ENCODE measurements at places on chromosomes 7 and 10. TPM values are rescaled to one million over a fixed set of nuclear protein-coding genes. Genes with fewer than 3 reads are reported as not detected.

DNA sequence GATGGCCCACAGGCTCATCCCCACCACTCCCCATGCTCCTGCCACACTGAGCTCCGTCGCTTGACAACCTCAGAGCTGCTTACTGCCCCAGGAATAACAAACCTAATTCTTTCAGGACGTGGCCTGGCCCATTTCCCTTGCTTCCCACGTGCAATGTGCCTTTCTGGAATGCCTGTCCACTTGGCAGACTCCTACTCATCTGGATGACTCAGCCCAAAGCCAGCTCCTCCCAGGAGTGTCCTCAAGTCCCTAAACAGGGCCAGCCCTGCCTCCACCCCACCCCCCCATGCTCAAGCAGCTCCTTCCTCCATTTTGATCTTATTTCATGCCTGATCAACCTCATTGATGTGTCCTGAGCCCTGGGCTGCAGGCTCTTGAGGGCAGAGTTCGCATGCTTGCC lies 164.9 kb upstream of the RNF32 start:
- DNase-seq, result peak; percentile 33

DNA sequence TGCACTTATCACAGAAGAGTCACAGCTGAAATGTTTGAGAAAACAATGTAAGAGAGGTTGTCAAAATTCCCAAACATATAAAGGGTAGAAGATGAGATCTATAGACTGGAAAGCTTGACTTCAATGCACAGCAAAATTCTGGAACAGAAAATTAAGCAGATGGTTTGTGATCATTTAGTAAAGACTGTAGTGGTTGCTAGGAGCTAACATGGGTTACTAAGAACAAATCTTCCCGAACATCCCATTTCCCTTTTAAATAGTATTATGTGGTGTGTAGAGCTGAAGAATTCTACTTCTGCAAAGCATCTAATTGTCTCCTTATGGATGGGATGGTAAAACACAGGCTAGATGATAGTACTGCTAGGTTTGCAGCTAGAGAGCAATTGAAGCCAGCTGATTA lies 312.3 kb downstream of the CAMK1D start:
- no peak for DNase-seq

DNA sequence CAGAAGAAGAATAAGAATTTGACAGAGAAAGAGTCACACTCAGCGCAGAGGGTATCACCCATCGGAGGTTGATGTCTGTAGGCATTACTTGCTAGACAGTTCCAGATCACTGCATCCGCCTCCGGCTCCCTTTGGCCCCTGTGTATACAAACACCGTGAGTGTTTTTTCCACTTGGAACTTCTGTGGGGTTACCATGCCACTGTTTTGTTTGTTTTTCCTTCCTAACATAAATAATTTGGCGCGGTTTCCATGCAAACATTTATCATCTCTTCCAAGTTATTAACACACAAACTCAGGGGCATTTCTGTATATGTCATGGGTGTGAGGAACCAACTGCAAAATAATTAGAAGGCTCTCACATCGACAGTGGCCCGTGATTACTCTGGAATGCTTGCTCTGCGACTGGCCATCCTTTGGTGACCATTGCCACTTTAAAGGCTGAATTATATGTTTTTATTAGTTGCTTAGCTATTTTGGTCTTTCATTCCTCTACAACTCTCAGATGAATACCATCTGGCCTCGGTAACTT lies 612.2 kb upstream of the MKI67 start:
- no peak for DNase-seq

The CTAGE4 gene
- total RNA-seq, result 0.43 TPM

DNA sequence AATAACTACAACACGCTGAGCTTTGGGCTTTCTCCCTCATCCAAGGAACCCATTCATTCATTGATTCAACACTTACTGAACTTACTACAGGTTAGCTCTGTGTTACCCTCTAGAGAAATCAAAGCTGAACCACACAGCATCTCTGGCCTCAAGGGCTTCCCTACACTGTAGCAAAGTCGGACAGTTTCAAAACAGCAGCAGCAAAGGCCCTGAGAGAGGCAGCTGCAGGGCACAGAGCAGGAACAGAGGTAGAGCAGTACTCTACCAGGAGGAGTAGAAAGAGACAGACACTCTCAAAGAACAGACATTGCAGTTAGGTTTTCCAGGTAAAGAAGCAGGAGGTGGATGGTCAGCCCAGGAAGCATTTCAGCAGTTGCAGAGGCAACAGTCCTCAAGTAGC lies 16.1 kb downstream of the DOCK4 start:
- no peak for DNase-seq

GRCh38 chr7:82172017-82172416 lies 271.6 kb downstream of the CACNA2D1 start:
- DNase-seq, result no peak

- no peak for DNase-seq
These were observed 70.7 kb downstream of the CPVL start for GRCh38 chr7:29075606-29076005.

- no peak for DNase-seq
These were observed 4.1 kb downstream of the PRSS1 start for GRCh38 chr7:142753366-142753765.

The RAB18 gene
- total RNA-seq, result 61.7 TPM

The CCDC172 gene
- not detected for total RNA-seq

- DNase-seq, result no peak
These were observed 16.4 kb downstream of the FAM241B start for GRCh38 chr10:69646185-69647060.

DNA sequence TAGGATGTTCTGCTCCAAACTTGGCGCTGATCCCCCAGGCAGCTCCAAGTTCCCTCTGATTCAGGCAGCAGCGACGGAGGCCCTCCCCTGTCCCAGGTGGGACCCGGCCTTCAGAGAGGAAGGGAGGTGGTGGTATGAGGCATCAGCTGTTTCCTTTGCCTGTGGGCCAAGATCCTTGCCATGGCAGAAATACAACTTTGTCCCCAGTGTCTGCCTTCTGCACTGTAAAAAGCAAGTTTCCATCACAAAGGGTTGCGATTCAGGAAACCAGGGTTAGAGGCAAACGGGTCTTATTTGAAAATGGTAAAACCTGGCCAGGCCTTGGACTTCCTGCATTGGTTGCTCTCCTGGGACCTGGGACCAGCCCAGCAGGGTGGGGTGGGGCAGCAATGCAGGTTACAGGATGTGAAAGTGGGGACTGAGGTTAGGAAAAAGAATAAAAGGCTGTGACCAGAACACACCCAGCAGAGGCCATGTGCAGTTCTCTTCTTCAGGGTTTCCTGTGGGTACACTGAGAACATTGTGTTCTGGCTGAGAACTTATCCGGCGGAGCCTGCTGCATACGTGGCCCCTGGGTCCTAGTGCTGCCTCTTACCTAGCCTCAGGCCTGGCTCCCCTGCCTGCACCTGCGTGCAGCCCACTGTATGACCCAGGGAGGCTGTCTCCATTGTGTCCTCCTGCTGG lies 25.1 kb upstream of the DDIT4 start:
- peak; percentile 91 for DNase-seq

The NME8 gene
- total RNA-seq, result not detected

The PRTFDC1 gene
- total RNA-seq, result 14.8 TPM

DNA sequence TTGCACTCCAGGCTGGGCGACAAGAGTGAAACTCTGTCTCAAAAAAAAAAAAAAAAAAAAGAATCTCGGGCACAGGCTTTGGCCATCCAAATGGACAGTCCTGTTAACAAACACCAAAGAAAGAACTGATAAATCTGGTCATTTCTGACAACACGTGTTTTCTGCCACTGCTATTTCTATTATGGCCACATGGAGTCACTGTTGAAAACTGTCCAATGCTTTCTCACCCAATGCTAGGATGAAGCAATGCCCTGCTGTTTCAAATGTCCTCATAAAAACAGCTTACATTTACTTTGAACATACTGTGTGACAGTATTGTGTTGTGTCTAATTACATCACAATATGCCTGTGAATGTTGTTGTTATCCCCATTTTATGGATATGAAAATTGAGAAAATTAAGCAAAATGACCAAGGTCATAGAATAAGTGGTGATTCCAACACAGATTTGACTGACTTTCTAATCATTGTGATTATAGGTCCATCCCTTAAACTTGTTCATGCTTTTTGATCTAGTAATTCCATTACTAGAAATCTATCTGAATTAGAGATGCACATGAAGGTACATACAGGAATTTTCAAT lies 19.9 kb upstream of the MAP3K8 start:
- DNase-seq, result peak; percentile 86

The RNF148 gene
- 0.64 TPM for total RNA-seq

DNA sequence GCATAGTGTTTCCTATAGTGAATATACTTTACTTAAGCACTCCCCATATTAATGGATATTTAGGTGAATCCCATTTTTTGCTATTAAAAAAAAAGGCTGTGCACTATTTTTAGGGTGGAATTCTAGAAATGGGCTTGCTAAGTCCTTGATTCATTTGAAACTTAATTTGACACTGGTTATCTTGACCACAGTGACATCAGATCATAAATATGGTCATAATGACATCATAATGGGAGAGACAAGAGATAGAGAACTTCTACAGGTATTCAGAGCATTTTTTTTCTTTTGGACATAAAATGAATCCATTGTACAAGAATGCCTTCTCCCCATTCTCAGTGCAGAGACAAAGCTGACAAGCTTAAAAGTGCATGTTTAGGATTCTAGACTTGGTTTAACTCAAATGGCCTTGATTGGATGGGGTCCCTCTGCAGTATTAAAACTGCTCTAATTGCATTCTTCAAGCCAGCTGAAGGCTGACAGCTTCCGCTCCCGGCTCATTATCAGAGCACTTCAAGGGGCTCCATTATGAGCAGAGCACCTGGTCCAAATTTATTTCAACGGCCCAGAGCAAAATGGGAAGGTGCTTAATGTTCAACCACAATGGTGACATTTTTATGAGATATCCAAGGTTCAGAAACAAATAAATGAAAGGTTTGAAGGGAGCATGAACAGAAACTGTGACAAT lies 104.8 kb downstream of the JAZF1 start:
- no peak for DNase-seq

The MYOZ1 gene
- total RNA-seq, result 0.32 TPM

DNA sequence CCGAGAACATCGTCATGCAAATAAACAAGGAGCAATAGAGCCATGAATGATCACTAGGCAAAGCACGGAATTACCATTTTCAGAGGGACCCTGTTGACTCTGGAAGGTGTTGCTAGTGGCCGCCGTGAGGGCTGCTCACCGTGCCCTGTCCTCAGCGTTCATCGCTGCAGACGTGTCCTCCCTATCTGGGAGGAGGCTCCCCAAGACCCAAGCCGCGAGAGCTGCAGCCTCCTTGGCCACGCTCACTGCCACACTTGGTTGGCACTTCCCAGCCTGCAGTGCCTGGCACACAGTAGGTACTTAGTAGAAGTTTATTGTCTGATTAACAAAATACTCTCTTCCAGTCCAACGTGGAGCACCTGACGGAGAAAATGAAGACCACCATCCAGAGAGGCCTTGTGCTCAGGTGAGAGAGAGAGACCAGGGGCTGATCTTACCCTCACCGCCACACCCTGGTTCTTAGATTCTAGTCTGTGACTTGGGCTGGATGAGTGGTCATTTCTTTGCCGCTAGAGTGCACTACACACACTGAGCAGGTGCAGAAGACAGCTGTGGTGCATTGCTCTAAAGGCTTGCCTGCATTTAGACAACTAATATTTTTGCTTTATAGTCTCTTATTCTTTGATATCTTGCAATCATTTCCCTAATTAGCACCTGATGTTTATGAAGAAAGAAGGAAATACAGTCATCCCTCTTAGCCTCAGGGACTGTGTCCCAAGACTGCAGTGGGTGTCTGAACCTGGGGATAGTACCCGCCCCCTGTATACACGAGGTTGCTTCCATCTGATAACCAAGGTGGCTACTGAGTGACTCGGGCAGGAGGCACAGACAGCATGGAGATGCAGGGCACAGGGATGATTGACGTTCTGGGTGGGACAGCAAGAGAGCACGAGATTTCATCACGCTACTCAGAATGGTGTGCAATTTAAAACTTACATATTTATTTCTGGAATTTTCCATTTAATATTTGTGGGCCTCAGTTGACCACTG lies 40.3 kb downstream of the PITRM1 start:
- DNase-seq, result peak; percentile 9

DNA sequence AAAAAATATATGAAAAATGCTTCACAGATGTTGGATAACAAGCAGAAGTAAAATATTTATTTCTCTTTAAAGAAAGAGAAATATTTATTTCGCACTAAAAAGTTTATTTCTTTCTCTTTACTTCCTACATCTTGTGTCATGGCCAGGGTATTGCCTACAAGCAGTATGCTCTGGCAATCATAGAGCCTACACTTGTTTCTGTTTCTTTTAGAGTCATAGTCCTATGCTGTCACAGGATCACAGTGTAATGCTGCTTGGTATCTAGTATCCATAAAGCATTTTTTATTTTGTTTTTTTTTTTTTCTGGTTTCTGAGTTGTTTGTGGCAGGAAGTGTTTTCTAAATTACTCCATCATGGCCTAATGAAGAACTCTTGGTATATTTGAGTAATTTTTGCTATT lies 116.0 kb downstream of the ATRNL1 start:
- peak; percentile 45 for DNase-seq

GRCh38 chr10:73932620-73933112 lies 21.7 kb downstream of the PLAU start:
- DNase-seq, result no peak

GRCh38 chr7:26293569-26294308 lies 2.1 kb downstream of the SNX10 start:
- DNase-seq, result no peak

The LIPJ gene
- total RNA-seq, result under 0.01 TPM

The ZNF239 gene
- 4.2 TPM for total RNA-seq

GRCh38 chr7:24477398-24478136 lies 95.7 kb upstream of the PALS2 start:
- peak; percentile 28 for DNase-seq

DNA sequence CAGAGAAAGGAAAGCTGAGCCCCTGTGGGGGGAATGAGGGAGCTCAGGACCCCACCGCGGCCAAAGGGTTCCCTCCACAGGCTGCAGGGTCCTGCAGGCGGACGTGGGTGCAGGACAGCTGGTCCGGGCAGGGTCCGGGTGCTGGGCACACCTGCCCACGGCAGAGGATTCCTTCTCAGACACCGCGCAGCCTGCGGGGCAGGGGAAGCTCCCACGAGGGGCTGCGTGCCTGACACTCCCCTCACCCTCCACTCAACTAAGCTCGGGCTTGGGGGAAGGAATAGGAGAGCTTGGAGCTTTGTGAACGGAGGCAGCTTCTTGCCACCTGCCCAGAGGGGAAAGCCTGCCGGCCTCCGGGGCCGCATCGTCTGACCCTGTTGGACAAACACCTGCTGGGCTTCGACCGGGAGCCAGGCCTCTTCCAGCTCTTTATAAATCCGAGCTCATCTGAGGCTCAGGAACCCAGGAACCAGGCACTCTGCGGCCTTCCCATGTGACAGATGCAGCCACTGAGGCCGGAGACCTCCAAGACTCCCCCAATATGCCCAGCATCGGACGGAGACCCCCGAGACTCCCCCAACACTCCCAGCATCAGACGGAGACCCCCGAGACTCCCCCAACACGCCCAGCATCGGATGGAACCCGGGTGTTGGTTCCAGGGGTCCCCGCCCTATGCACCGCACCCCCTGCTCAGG lies 97.3 kb downstream of the PDGFA start:
- no peak for DNase-seq

All from fibroblast of villous mesenchyme (primary cell).